Right lung (tissue), 10 donors: ENCODE measurements at places on chromosomes 2 and 18. TPM values are rescaled to one million over a fixed set of nuclear protein-coding genes. Genes with fewer than 3 reads are reported as not detected.

- no peak for DNase-seq
Observed at GRCh38 chr2:56985609-56986008, 801.8 kb downstream of the CCDC85A start.

- DNase-seq: no peak
Observed at GRCh38 chr18:23213200-23213599, 77.9 kb downstream of the CABLES1 start.

GRCh38 chr2:179787601-179788000, 73.8 kb downstream of the ZNF385B start:
- no peak for DNase-seq

- no peak for DNase-seq
Observed at GRCh38 chr18:22173928-22174301, 4.5 kb downstream of the GATA6 start.

GRCh38 chr18:10405816-10406663, 48.4 kb upstream of the APCDD1 start:
- no peak for DNase-seq

GRCh38 chr2:42810121-42810970, 18.0 kb upstream of the HAAO start:
- peak; percentile 99 for DNase-seq

DNA sequence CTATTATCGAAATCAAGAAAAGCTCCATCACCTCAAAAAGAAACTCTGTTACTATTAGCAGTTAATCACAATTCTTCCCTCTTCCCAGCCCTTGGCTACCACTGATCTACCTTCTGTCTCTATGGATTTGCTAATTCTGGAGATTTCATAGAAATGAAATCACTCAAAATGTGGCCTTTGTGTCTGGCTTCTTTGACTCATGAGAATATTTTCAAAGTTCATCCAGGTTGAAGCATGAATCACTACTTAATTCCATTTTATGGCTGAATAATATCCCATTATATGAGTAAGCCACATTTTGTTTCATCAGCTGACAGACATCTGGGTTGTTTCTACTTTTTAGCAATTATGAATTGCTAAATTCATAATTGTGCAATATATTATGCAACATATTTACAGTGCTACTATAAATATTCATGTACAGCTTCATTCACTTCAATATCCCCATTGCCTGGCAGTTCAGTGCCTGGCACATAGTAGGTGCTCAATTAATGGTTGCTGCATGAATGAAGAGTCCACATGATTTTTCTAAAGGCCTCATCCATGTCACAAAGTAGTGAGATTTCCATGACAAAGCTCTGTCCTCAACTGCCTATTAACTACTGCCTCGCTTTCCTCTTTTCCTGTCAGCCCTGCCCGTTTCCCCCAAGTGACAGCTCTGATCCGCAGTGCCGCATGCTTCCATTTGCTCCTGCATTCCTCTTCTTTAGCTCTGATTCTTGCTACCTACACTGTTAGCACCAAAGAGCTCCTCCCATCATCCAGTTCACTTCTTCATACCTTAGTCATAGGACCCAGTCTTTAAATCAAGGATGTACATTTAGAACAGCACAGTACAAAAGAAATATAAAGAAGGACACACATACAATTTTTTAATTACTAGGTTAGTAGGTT, 32.8 kb downstream of the CCDC93 start:
- DNase-seq: peak; percentile 48

- DNase-seq: no peak
Observed at GRCh38 chr2:117785740-117786139, 28.8 kb upstream of the DDX18 start.

- DNase-seq: no peak
Observed at GRCh38 chr2:149125031-149125725, 86.7 kb downstream of the LYPD6B start.

GRCh38 chr18:41526054-41526453, 429.0 kb upstream of the PIK3C3 start:
- no peak for DNase-seq

DNA sequence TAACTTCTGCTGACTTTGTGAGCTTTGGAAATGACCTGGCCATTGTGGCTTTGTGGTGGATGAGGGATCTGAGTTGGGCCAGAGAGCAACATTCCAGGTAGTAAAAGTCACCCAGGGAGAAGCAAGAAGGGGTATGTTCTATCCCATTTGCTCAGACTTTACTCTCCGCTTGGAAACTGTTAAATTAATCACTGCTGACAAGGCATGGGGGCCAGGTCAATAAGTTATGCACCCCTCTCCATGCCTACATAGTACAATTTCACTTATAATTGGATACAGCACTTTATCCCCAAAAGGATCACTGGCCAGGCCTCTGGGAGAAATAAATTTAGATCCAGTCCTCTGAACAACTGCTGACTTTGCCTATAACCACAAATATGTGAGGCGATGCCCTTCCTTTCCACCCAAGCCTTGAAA, 92.1 kb downstream of the RPRM start:
- no peak for DNase-seq

DNA sequence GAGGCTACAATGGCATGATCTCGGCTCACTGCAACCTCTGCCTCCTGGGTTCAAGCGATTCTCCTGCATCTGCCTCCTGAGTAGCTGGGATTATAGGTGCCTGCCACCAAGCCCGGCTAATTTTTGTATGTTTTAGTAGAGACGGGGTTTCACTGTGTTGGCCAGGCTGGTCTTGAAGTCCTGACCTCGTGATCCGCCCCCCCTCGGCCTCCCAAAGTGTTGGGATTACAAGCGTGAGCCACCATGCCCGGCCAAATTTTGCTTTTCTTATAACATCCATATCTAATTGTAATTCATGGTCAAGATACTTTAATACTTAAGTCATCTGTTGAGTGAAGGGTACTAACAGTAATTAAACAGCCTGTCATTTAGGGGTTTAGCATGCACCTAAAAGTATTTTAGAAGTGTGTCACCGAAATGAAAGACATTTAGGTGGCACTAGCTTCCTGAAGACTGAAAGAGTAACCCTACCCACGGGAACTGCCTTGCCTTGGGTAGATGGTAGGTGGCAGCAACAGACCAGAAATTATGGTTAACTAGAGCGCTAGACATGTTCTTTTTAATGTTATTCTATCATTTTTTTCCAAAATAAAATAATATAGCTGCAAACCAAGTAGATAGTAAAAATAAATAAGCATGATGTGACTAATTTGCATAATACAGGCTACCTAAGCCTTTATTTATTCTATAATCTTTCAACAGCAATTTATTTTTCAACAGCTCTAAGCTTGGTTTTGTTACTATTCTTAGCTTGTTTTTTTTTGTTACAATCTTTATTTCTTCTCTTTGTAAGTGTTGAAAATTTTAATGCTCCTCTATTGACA, 8.6 kb upstream of the ACYP2 start:
- DNase-seq: no peak

GRCh38 chr18:44518091-44518615, 162.5 kb upstream of the SETBP1 start:
- no peak for DNase-seq

DNA sequence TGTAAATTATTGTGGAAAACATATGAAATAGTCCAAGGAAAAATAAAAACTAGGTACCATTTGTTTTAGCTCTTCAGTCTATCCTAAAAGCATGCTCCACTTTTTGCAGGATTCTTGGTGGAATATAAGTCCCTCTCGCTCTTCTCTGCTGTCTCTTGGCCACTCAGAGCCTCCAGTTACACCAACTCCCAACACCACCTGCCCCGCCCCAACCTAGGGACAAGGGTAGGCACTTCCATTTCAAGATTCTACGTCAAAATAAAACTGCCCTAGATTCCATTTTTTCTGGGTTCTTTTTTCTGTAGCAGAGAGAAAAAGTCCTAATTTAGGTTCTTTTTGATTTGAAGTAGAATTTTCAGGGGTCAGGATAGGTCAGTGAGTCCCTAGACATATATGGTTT, 1036.2 kb upstream of the POU3F3 start:
- no peak for DNase-seq

- DNase-seq: no peak
Observed at GRCh38 chr2:210309548-210310233, 5.3 kb downstream of the MYL1 start.

DNA sequence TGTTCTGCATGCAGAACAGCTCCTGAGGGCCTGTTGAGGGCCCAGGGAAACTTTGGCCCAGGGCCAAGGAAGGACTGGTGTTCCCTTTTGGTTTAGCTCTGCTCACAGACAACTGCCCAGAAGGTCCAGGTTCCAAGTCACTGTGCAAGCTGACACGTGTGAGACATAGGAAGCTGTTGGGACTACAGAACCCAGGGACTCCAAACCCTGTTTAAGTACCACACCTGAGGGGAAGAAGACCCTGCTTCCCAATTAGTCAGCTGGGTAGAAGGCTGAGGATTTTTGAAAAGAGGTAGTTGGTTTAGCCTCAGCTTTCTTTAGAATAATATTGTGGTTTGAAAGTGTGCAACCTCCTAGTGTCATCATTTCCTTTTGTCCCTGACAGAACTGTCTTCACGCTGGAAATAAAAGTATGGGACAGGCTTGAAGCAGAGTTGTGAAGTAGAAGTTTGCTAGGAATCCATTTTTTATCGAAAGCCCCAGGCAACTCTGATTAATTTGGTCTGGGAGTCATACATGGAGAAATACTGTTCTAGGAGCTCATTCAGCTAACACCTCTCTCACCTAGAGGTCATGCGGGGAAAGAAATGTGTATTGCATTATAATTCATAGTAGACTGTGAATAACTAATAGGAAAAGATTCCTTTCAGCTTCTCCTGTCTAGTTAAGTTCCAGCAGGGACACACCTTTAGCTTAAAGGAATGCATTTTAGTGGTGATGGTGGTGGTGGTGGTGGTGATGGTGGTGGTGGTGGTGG, 19.9 kb upstream of the IL1RL1 start:
- DNase-seq: no peak

The IL1F10 gene
- not detected for polyA plus RNA-seq

The MYCN gene
- polyA plus RNA-seq: 20.3 TPM

The MAP3K20 gene
- 70.6 TPM for polyA plus RNA-seq

The REG1B gene
- not detected for polyA plus RNA-seq

The CPSF3 gene
- polyA plus RNA-seq: 44.6 TPM

The ADRA2B gene
- polyA plus RNA-seq: 1.1 TPM

The UGT1A10 gene
- not detected for polyA plus RNA-seq
